ENCODE measurements at places on chromosomes 5 and 9.

DNA sequence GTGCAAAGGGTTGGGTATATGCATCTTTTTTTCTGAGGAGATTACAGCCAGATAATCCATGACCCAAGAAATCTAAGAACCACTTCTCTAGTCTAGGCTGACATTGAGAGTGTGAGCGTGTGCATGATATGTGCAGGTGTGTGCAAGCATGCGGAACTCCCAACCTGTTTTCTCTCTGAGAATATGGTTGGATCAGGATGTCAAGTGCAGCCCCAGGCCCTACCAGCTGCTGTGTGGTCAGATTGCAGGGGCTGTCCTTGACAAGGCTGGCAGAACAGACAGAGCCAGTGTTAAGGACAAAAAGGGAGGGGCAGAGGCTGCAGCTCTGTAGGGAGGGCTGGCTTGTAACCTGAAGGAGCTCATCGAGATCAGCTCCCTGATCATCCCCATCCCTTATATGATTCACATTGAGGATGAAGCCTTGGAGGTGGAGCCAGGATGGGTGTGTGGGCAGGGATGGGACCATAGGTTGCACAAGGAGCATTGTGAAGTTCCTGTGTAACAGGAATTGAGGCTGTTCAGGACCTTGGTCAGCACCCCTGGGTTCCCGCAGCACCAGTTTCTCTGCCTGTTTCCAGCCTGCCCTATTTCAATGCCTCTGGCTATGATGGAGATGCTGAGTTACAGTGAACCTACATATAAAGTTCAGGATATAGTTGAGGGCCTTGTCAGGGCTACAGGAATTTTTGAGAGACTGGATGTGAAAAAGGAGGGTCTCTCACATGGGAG, 52.6 kb upstream of the ARAP3 start:
- DNase-seq: peak; percentile 62

- no peak for DNase-seq
Observed at GRCh38 chr5:113215401-113216060, 219.3 kb downstream of the TSSK1B start.

DNA sequence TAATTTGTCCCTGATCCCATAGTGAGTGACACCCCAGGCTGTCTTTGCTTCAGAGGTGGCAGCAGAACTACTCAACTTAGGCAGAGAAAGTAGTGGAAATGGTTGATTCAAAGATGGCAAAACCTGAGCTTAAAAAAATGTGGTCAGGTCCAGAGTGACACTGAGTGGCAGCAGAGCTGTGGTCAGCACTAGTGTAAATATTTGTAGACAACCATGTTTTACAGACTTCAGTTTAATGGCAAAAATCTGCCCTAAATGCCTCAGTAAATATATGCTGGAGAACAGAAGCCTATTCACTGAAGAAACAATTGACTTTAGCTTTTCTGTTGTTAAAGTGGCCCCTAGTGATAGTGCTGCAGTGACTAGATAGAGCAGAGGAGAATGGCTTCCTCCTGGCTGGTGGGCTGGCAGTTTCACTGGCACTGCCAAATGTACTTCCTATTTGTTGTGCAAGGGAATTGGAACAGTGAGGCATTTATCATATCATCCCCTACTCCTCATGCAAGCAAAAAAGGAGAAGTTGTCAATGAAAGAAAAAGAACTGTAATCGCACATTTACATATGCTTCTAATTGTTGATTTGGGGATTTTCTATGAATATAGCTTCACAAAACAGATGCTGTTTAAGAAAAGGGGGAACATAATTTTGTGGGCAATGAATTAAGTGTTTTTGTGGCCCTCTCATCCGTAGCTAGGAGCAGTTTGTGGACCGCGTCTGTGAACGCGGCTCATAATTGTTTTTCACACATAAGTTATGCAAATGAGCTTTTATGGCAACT, 12.0 kb downstream of the PBX3 start:
- no peak for DNase-seq

DNA sequence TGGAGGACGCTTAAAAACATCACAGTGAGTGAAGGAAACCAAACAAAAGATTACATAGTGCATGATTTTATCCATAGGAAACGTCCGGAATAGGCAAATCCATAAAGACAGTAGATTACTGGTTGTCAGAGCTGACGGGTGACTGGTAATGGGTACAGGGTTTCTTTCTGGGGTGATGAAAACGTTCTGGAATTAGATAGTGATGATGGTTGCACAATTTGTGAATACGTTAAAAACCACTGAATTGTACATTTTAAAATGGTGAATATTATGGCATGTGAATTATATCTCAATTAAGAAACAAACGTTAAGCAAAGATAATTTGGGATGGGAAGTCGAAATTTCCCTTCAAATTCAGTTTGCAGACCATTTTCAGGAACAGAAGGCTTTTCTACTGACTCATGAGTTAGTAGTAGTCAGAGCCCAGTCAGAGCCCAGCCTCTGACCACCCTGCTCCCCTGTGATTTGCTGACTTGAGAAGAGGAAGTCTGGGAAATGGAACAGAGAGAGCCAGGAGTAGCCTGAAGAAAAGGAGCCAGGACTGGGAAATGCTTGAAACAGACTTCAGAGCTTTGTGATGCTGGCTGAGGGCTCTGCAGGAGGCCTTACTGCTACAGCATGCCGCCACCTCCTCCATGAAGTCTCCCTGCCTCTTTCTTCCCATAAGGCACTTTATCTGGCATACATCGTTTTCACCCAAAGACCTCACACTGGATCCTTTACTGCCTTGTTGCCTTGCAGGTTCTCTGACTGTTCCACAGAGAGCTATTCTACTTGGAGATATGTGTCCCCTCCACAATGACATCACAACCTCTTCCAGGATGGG, 46.4 kb upstream of the CTNNA1 start:
- DNase-seq: peak; percentile 72

Data from aorta (tissue), 5 donors.